GM18507 (cell line): ENCODE measurements at places on chromosomes 5 and 9.

GRCh38 chr5:10984021-10984715, 223.1 kb upstream of the DAP start:
- no peak for DNase-seq

- DNase-seq, result no peak
Observed at GRCh38 chr9:74138182-74138581, 359.0 kb upstream of the RORB start.

DNA sequence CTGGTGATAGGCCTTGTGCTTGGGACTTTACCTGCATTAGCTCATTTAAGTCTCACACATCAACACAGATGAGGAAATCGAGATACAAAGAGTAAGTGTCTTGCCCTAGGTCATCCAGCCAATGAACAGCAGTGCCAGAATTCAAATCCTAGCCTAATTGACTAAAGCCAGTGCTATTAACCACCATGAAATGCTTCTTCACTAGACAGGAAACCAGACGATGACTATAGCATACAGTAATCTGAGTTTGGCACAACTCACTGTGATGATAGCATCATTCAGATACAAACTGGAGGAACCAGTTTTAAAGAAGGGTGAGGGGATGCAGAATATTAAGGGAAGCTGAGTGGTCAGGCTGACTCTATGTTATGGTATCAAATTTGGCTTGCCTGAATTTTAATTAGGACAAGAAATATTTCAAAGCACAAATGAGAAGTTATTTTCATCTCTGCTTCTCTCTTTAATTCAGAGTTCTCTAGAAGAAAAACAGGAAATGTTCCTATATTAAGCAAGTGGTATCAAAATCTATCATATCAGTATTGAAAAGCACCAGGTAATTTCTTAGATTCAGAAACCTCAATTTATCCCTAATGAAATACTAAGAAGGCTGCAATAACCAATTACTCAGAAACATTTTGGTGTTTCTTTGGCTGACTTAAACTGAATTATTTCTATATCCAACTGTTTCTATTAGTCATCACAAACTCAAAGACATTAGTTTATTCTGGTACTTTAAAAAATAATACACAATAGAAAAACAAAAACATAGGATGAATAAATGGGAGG, 147.0 kb upstream of the RASA1 start:
- DNase-seq, result no peak

- no peak for DNase-seq
Observed at GRCh38 chr5:61732369-61732768, 400.3 kb downstream of the ZSWIM6 start.

DNA sequence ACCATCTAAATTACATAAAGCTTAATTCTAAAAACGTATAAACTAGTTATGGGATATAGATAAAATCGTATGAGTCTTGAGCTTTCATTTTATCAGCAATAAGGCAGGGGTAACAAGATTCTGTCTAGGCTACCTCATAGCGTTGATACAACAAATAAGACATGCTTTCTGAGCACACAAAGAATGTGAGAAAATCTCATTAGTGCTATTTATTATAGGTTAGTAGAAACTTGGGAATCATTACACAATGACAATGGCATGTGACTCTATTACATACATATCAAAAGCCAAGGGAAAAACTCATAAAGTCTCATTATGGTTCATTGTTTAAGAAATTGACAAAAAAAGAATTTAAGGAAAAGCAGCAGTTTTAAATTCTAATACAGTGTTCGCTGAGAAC, 448.6 kb downstream of the PLK2 start:
- no peak for DNase-seq

DNA sequence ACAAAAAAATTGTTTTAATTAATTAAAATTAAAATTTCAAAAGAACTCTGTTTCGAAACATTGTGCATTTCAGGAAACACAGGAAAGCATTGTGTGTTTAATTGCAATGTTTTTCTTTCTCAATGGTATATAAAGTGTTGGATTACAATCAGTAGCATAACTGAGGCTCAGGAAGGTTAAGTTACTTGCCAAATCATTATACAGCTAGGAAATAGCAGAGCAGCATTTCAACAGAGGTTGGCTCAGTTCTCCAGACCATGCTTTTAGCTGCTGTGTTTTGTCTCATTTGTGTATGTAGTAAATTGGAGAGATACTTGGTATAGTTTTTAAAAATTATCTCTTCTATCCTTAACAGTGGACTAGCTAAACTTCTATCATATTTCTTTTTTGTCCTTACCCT, 30.0 kb upstream of the CAMLG start:
- DNase-seq, result no peak

- no peak for DNase-seq
Observed at GRCh38 chr5:42620579-42621216, 135.9 kb upstream of the CCDC152 start.

- no peak for DNase-seq
Observed at GRCh38 chr9:17622141-17622540, 43.3 kb downstream of the SH3GL2 start.

DNA sequence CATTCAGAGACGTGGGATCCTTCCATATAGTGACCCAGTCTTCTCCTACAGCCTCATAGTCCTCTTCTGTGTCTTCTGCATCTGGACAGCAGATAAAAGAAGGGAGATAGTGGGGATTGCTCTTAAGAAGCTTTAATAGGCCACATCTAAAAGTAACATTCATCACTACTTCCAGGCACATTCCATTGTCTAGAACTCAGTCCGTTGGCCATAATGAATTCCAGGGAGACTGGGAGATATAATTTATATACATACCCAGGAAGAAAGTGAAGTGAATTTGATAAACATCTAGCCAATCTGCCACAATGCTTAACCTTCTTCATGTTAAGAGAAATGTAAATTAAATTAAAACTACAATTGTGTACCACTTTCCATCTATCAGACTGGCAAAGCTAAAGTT, 22.5 kb upstream of the GLIPR2 start:
- no peak for DNase-seq

- no peak for DNase-seq
Observed at GRCh38 chr5:150137168-150137957, 18.3 kb downstream of the PDGFRB start.

- no peak for DNase-seq
Observed at GRCh38 chr9:112137066-112137465, 38.0 kb downstream of the SUSD1 start.
